ENCODE measurements at places on chromosomes 16 and 17. TPM values are rescaled to one million over a fixed set of nuclear protein-coding genes. Genes with fewer than 3 reads are reported as not detected.

Gene TAT
- not detected for total RNA-seq

GRCh38 chr16:78446992-78447563 is 347.6 kb downstream of the WWOX start:
- H3K27me3 ChIP-seq = no peaks in the 10 kb centered on the region
- DNase-seq = no peak
- no peaks in the 10 kb centered on the region for H3K36me3 ChIP-seq
- H3K4me3 ChIP-seq = no peak overlapping the region

GRCh38 chr16:88317613-88317965 is 65.2 kb upstream of the ZNF469 start:
- no peak overlapping the region for H3K27ac ChIP-seq
- H3K4me1 ChIP-seq = peaks cover 24% of the 10 kb centered on the region
- H3K36me3 ChIP-seq = no peaks in the 10 kb centered on the region
- DNase-seq = no peak

Gene SLC43A2
- 41.7 TPM for total RNA-seq

Gene HOXB9
- total RNA-seq = 1.1 TPM

- no peak overlapping the region for H3K27ac ChIP-seq
- no peaks in the 10 kb centered on the region for H3K4me1 ChIP-seq
- no peak for DNase-seq
- H3K27me3 ChIP-seq = peaks cover 53% of the 10 kb centered on the region
- H3K4me3 ChIP-seq = no peak overlapping the region
Measured at GRCh38 chr16:68646953-68647659, 2.0 kb downstream of the CDH3 start.

DNA sequence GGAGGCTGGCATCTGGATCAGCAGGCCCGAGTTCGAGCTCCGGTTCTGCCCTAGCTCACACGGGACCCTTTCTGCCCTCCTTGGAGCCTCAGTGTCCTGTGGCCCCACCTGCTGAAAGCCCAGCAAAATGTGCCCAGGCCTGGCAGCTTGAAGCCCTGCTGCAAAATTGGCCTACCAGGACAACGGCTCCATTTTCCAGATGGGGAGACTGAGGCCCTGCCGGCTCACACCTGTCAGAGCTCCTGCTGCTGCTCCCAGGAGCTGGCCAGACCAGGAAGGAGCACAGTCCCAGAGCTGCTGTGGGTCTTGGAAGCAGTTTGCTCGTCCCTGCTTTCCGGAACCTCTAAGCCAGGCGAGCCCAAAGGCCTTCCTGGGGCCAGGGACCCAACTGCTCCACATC is 17.4 kb downstream of the ZNF469 start:
- H3K4me1 ChIP-seq = no peaks in the 10 kb centered on the region
- H3K27me3 ChIP-seq = no peaks in the 10 kb centered on the region
- DNase-seq = no peak
- H3K4me3 ChIP-seq = no peak overlapping the region
- H3K36me3 ChIP-seq = no peaks in the 10 kb centered on the region

GRCh38 chr16:66746048-66746447 is 5.4 kb downstream of the DYNC1LI2 start:
- H3K36me3 ChIP-seq = peaks cover 24% of the 10 kb centered on the region
- H3K4me3 ChIP-seq = no peak overlapping the region
- H3K27ac ChIP-seq = no peak overlapping the region
- H3K27me3 ChIP-seq = no peaks in the 10 kb centered on the region
- no peak for DNase-seq
- H3K4me1 ChIP-seq = peaks cover 35% of the 10 kb centered on the region

DNA sequence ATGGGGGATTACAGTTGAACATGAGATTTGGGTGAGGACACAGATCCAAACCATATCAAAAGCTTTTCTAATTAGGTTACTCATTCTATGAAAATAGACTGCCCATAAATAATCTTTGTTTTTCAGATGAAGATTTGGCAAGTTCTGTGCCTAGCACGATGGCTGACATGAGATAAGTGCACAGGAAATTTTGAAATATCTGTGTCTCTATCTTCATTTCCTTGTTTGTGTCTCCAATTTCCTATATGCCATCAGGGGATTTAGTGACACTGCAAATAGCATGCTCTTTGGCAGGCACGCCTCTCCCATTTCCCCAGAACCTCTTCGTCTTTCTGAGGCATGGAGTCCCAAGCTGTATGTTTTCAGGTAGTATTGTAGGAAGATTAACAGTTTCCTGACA is 544.6 kb downstream of the CDH13 start:
- no peak for DNase-seq
- H3K4me3 ChIP-seq = no peak overlapping the region
- no peak overlapping the region for H3K27ac ChIP-seq
- H3K27me3 ChIP-seq = no peaks in the 10 kb centered on the region
- H3K36me3 ChIP-seq = no peaks in the 10 kb centered on the region

- H3K36me3 ChIP-seq = peaks cover 46% of the 10 kb centered on the region
- DNase-seq = no peak
- H3K27me3 ChIP-seq = no peaks in the 10 kb centered on the region
- H3K4me1 ChIP-seq = no peaks in the 10 kb centered on the region
- H3K27ac ChIP-seq = no peak overlapping the region
- H3K4me3 ChIP-seq = no peak overlapping the region
Measured at GRCh38 chr16:81669473-81670350, 109.4 kb upstream of the PLCG2 start.

GRCh38 chr16:25013751-25014499 is 1.2 kb downstream of the ARHGAP17 start:
- peaks cover 4% of the 10 kb centered on the region for H3K36me3 ChIP-seq
- H3K27me3 ChIP-seq = no peaks in the 10 kb centered on the region
- peak; percentile 22 for DNase-seq
- H3K4me3 ChIP-seq = peak overlapping the region; percentile 75

Gene UBE2Z
- total RNA-seq = 104 TPM

DNA sequence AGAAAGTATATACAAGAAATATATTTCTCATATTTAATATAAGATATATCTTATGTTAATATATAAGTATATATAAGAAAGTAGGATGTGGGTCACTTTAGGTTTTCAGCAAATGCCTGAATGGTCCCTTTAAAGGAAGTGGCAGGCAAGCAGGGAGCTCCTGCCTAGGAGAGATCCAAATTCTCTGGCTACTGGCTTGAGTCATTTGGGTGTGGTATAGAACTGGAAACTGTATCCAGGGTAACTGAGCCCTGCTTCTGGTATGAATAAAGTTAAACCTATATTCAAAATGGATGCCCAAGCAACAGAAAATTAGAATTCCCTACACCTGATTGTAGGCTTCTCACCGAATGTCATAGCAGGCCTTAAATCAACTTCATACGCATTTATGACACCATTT is 144.4 kb downstream of the ZNF18 start:
- no peak for DNase-seq
- H3K27ac ChIP-seq = no peak overlapping the region
- H3K36me3 ChIP-seq = no peaks in the 10 kb centered on the region
- no peaks in the 10 kb centered on the region for H3K4me1 ChIP-seq
- no peak overlapping the region for H3K4me3 ChIP-seq
- H3K27me3 ChIP-seq = no peaks in the 10 kb centered on the region

DNA sequence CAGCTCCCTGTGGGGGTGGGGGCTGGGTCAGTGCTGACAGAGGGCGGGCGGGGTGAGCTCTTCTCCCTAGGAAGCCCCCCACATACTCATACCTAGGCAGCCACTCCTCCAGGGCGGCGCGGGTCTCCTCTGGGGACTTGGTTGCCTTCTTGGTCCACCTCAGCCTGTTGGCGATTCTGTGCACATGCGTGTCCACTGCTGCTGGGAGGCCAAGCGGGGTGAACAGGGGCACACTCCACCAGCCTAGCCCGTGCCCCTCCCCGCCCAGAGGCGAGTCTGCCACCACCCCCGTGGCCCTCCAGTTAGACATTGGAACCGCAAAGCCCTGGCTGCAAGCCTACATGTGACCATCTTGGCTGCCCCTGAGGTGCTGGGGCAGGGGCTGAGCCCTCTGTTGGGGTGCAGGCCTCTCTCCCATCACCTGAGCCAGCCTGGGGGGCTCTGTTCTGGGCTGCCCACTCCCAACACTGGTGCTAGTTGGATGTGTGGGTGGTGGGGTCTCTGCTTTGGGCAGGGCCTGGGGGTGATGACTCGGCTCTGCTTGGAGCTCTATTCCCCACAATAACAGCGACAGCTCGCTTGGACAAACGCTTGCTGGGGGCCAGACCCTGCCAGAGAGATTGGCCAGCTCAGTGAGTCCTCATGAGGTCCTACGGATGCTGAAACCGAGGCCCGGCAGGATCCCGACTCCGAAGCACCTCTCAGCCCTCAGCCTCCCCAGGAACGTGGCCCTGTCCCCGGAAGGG is 7.4 kb downstream of the NTHL1 start:
- no peaks in the 10 kb centered on the region for H3K36me3 ChIP-seq
- no peaks in the 10 kb centered on the region for H3K27me3 ChIP-seq
- no peak for DNase-seq
- no peak overlapping the region for H3K4me3 ChIP-seq
- no peak overlapping the region for H3K27ac ChIP-seq

GRCh38 chr16:85437166-85438052 is 175.7 kb upstream of the GSE1 start:
- no peak for DNase-seq
- H3K27ac ChIP-seq = no peak overlapping the region
- no peak overlapping the region for H3K4me3 ChIP-seq
- H3K27me3 ChIP-seq = no peaks in the 10 kb centered on the region
- no peaks in the 10 kb centered on the region for H3K36me3 ChIP-seq

GRCh38 chr17:16446338-16446983 is 31.1 kb downstream of the TRPV2 start:
- peaks cover 15% of the 10 kb centered on the region for H3K4me1 ChIP-seq
- peaks cover 23% of the 10 kb centered on the region for H3K36me3 ChIP-seq
- H3K27me3 ChIP-seq = no peaks in the 10 kb centered on the region

DNA sequence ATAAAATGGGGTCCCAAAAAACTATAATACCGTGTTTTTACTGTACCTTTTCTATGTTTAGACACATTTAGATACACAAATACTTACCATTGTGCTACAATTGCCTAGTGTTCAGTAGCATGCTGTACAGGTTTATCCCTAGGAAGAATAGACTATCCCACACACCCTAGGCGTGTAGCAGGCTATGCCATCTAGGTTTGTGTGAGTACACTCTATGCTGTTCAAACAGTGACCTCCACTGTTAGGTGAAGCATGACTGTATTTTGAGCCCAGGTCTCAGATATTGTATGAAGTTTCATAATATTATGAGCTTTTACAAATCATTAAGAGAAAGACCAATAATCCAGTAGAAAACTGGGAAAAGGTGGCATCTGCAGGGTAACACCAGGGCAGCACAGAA is 23.6 kb downstream of the MILR1 start:
- no peaks in the 10 kb centered on the region for H3K4me1 ChIP-seq
- H3K27ac ChIP-seq = no peak overlapping the region
- H3K4me3 ChIP-seq = no peak overlapping the region
- H3K27me3 ChIP-seq = no peaks in the 10 kb centered on the region
- peaks cover 2% of the 10 kb centered on the region for H3K36me3 ChIP-seq

DNA sequence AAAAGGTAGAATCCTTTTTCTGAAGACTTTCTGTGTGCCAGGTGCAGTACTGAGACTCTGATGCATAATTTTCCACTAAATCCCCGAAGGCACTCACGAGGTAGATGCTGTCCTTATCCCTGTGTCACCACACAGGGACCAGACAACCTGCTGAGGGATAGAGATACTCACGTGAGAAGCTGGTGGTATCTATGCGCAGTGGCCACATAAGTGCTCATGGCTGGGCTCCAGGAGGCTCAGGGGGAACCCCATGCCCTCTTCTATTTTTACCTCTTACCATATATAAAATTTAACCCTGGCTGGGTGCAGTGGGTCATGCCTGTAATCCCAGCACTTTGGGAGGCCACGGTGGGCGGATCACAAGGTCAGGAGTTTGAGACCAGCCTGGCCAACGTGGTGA is 38.3 kb downstream of the NT5M start:
- no peak overlapping the region for H3K4me3 ChIP-seq
- H3K27me3 ChIP-seq = no peaks in the 10 kb centered on the region
- no peak for DNase-seq
- no peaks in the 10 kb centered on the region for H3K4me1 ChIP-seq

GRCh38 chr17:7883781-7884386 is 4.7 kb upstream of the CHD3 start:
- H3K27me3 ChIP-seq = no peaks in the 10 kb centered on the region
- peak overlapping the region; percentile 58 for H3K27ac ChIP-seq
- peak; percentile 58 for DNase-seq

DNA sequence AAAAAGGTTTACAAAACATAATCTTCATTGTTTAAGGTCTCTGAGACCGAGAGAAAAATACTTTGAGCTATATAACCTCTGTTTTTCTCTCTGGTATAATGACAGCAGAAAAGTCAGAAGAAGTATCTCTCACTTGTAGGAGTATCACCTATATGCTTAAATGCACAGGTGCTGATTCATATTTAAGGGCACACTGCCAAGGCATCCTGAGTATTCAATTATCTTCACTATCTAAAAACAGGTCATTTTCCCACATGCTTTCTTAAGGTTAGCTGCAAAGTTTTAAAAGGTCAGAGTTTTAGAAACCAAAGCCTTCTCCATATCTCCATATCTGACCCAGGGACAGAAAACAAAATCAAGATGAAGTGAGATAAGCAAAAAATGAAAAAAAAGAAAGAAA is 99.3 kb upstream of the C17orf78 start:
- DNase-seq = no peak
- no peaks in the 10 kb centered on the region for H3K27me3 ChIP-seq
- peaks cover 23% of the 10 kb centered on the region for H3K36me3 ChIP-seq
- peaks cover 5% of the 10 kb centered on the region for H3K4me1 ChIP-seq
- H3K4me3 ChIP-seq = no peak overlapping the region

GRCh38 chr17:77301694-77302266 is 161.0 kb downstream of the SEC14L1 start:
- no peak for DNase-seq
- H3K27me3 ChIP-seq = peaks cover 5% of the 10 kb centered on the region
- peaks cover 3% of the 10 kb centered on the region for H3K4me1 ChIP-seq
- no peaks in the 10 kb centered on the region for H3K36me3 ChIP-seq
- H3K4me3 ChIP-seq = no peak overlapping the region
- H3K27ac ChIP-seq = no peak overlapping the region

Gene PSMD12
- 73.0 TPM for total RNA-seq

Gene LRRC37A
- total RNA-seq = 0.88 TPM

Gene KAT8
- 42.1 TPM for total RNA-seq

Data from endothelial cell of umbilical vein (primary cell).